Nephron progenitor cell (in vitro differentiated cells): ENCODE measurements at places on chromosomes 4 and X.

DNA sequence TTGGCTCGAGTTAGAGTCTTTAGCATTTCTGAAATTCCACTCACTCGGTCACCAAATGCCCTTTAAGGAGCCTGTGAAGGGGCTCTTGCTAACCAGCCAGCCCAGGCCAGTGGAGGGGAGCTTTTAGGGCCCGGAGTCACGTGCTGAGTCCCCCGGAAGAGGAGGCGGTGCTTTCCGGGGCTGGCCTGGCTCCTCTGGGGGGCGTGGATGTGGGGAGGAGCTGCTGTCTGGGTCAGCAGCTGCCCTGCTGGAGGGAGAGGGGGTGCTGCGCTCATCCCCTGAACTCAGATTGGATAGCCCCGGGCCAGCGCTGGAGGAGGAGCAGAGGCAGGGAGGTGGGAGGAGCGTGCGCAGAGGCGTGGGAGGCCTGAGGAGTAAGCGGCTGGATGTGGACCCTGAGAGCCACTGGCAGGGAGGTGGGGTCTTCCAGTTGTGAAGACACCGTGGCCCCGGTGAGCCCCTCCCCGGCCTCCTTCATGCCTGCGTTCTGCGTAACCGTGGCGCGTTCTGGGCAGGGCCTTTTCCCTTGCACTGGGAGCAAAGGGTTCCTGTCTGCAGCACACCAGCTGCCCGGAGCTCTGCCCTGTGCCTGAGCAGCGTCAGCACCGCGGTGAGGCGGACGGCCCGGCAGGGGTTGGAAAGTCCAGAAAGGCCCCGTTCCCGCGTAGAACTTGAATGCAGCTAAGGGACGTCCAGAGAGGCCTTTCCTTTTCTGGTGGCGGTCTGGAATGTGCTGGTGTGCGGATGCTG is 19.7 kb downstream of the MAEA start:
- H3K4me1 ChIP-seq: peaks cover 29% of the 10 kb centered on the region
- peaks cover 4% of the 10 kb centered on the region for H3K27me3 ChIP-seq
- peak overlapping the region; percentile 73 for H3K4me3 ChIP-seq
- peak overlapping the region; percentile 97 for H3K27ac ChIP-seq
- peaks cover 77% of the 10 kb centered on the region for H3K36me3 ChIP-seq

GRCh38 chrX:119290476-119290875 is 54.4 kb downstream of the PGRMC1 start:
- H3K27me3 ChIP-seq: peaks cover 3% of the 10 kb centered on the region
- H3K4me1 ChIP-seq: no peaks in the 10 kb centered on the region
- no peak overlapping the region for H3K27ac ChIP-seq
- DNase-seq: no peak
- H3K4me3 ChIP-seq: no peak overlapping the region
- H3K36me3 ChIP-seq: no peaks in the 10 kb centered on the region

- H3K4me1 ChIP-seq: peaks cover 19% of the 10 kb centered on the region
- no peak overlapping the region for H3K27ac ChIP-seq
- H3K4me3 ChIP-seq: no peak overlapping the region
- DNase-seq: no peak
These were observed 242.5 kb upstream of the VCX3A start for GRCh38 chrX:6777238-6778002.

- no peaks in the 10 kb centered on the region for H3K27me3 ChIP-seq
- H3K4me1 ChIP-seq: peaks cover 5% of the 10 kb centered on the region
- no peak overlapping the region for H3K4me3 ChIP-seq
These were observed 8.4 kb downstream of the UBE2K start for GRCh38 chr4:39706334-39706733.

DNA sequence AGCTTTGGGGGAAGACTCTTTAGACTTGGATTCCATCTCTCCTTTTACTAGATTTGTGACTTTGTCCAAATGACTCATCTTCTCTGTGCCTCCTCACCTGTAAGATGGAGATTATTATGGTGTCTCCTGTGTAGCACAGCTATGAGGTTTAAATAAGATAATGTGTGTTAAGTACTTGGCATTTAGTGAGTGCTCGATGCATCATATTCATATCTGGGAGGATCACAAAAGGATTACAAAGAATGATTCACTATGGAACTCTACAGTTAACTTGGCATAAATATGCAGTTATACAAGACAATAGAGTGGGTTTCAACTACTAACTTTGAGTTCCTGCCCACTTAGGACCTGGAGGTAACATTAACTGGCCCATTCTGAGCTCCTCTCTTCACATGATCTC is 2.3 kb downstream of the GBA3 start:
- H3K27me3 ChIP-seq: no peaks in the 10 kb centered on the region
- H3K4me1 ChIP-seq: no peaks in the 10 kb centered on the region
- no peak overlapping the region for H3K4me3 ChIP-seq
- DNase-seq: no peak
- H3K27ac ChIP-seq: no peak overlapping the region

- H3K4me1 ChIP-seq: no peaks in the 10 kb centered on the region
- no peak overlapping the region for H3K4me3 ChIP-seq
- H3K36me3 ChIP-seq: peaks cover 39% of the 10 kb centered on the region
- no peaks in the 10 kb centered on the region for H3K27me3 ChIP-seq
- DNase-seq: no peak
- no peak overlapping the region for H3K27ac ChIP-seq
These were observed 9.0 kb downstream of the USO1 start for GRCh38 chr4:75733369-75733768.

GRCh38 chr4:165152527-165152926 is 39.9 kb upstream of the TMEM192 start:
- no peaks in the 10 kb centered on the region for H3K4me1 ChIP-seq
- no peak overlapping the region for H3K4me3 ChIP-seq
- DNase-seq: no peak
- no peaks in the 10 kb centered on the region for H3K27me3 ChIP-seq
- H3K36me3 ChIP-seq: no peaks in the 10 kb centered on the region
- no peak overlapping the region for H3K27ac ChIP-seq

DNA sequence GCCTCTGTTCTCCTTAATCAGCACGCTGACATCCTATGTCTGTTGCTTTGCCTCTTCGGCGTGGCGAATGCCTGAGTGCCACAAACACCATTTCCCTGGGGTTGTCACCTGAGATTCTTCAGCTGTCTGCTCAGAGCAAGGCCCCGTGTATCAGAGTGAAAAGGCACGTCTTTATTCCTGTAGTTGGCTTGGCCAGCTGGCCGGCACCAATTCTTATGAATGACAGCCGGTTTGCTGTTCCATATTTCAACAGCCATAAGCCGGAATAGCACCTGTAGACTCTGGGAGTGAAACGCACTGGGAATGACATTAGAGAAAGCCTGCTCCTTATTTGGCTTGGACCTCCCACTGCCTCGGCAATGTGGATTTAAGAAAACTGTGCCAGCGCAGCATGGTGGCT is 89.3 kb downstream of the MGST2 start:
- no peaks in the 10 kb centered on the region for H3K27me3 ChIP-seq
- peak overlapping the region; percentile 82 for H3K27ac ChIP-seq
- no peak overlapping the region for H3K4me3 ChIP-seq
- H3K36me3 ChIP-seq: peaks cover 27% of the 10 kb centered on the region
- DNase-seq: no peak

- H3K36me3 ChIP-seq: no peaks in the 10 kb centered on the region
- H3K27ac ChIP-seq: no peak overlapping the region
- peak overlapping the region; percentile 78 for H3K4me3 ChIP-seq
- H3K4me1 ChIP-seq: peaks cover 60% of the 10 kb centered on the region
These were observed 276.6 kb downstream of the BCOR start for GRCh38 chrX:39820938-39821708.

DNA sequence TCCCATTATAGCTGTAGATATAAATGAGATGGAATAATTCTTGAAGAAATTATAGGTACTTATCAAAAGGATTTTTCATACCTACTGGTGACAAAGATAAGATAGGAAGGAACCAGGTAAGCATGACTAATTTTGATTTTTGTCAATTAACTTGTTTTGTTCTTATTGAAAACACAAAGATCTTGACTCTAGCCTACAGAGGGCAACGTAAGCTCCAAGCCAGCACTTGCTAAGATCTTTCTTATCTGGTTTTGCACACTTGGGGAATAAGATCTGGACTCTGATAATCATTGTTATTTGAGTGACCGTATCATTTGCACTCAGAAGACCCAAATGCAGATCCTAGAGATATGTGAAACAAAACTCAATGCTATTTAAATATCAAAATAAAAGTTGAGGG is 223.4 kb downstream of the VEGFC start:
- no peaks in the 10 kb centered on the region for H3K4me1 ChIP-seq
- H3K36me3 ChIP-seq: no peaks in the 10 kb centered on the region
- peaks cover 4% of the 10 kb centered on the region for H3K27me3 ChIP-seq
- H3K27ac ChIP-seq: no peak overlapping the region
- DNase-seq: no peak

DNA sequence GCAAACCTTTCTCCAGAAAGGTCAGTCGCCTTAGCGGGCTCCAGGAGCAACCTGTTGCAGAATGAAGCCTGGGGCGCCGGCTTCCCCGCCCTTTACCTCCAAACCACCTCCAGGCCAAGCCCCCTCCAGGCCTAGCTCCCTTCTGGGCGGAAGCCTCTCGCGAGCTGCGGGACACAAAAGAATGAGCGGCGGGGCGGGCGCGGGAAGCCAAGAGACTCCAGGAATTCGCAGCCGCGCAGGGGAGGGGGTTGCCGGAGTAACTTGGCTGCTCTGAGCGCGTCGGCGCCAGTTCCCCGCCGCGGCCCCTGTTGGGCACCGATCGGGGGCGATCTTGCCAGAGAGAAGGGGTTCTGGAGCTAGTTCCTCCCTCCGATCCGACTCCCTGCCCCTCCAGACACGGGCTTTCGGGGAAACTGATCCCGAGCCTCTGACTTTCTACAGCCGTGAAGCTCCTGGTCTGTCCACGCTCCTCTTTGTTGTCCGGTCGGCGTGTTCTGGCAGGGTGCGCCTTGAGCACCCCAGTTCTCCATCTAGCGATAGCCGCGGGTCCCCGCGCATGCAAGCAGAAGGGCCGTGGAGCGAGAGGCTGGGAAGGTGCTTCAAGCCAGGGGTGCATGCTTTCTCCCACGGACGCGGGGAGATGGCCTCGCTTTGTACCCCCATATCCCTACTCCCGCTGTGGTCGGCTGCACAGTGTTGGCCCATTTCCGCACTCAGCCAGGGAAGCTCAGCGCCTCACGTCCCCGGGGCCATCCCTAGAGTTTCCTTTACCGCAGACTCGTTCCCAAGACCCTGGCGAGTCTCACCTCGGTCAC is 1.2 kb downstream of the PROM1 start:
- H3K27me3 ChIP-seq: peaks cover 66% of the 10 kb centered on the region
- no peak overlapping the region for H3K27ac ChIP-seq
- peak overlapping the region; percentile 89 for H3K4me3 ChIP-seq
- peaks cover 23% of the 10 kb centered on the region for H3K4me1 ChIP-seq

DNA sequence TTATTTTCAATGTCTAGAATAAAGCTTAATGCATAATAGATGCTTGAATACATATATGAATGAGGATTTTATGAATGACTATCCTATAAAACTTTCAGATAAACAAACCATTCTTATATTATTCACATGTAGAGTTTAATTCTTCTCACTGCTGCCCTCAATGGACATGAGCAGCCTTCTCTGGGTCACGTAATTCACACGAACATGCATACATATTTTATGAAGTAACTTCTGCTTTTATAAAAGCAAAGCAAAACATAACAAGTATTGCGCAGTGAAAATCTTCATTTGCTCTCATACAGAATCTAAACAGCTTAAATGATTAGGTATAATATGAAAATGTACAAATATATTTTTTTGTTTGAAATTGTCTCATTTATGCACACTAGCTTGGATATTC is 116.7 kb downstream of the TMA16 start:
- no peak overlapping the region for H3K4me3 ChIP-seq
- H3K27ac ChIP-seq: no peak overlapping the region
- no peaks in the 10 kb centered on the region for H3K36me3 ChIP-seq
- peaks cover 3% of the 10 kb centered on the region for H3K27me3 ChIP-seq

GRCh38 chrX:136262243-136262642 is 11.0 kb upstream of the MAP7D3 start:
- peaks cover 6% of the 10 kb centered on the region for H3K27me3 ChIP-seq
- peaks cover 11% of the 10 kb centered on the region for H3K4me1 ChIP-seq
- no peaks in the 10 kb centered on the region for H3K36me3 ChIP-seq
- no peak overlapping the region for H3K27ac ChIP-seq
- no peak for DNase-seq
- H3K4me3 ChIP-seq: no peak overlapping the region

DNA sequence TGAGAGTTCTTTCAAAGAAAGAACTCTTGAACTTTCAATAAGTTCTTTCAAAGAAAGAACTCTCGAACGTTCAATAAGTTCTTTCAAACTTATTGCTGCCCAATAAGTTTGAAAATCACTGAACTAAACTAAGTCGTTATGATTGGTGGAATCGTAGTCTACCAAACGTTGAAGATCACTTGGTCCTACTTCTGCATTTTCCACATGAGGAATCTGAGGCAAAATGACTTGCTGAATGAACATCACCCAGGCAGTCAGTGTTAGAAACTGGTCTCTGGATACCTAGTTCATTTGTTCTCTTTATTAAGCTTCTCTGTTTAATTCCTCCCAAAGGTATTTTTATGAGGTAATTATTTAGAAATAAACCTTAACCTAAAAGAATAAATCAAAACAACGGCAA is 7.1 kb upstream of the CNOT6L start:
- H3K27me3 ChIP-seq: peaks cover 48% of the 10 kb centered on the region
- peaks cover 8% of the 10 kb centered on the region for H3K4me1 ChIP-seq
- no peak for DNase-seq

DNA sequence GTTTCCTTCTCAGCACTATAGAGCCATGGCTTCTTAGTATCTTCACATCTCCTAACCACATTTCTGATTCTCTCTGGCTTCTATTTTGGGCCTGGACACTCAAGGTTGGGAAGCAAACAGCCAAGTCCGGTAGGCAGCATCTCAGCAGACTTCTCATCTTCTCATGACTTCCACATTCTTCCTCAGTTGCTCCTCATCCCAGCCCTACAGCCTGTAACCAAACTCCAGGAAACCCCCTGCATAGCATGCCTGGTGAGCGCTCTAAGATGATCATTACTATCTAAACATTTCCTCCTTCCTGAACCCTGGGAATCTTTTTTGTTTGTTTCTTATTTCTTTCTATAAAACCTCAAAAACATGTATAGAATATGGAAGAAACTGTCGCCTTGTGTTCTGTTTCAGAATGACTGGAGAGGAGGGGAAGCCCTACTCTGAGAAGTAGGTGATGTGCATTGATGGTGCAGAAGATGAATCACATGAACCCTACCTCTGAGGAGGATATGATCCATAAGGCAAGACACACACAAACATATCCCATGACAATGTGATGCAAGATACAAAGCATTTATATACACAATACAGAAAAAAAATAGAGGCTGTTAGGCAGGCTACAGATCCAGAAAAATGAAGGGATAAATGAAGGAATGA is 219.8 kb upstream of the GYPA start:
- no peaks in the 10 kb centered on the region for H3K36me3 ChIP-seq
- H3K4me1 ChIP-seq: peaks cover 23% of the 10 kb centered on the region
- H3K27me3 ChIP-seq: peaks cover 5% of the 10 kb centered on the region
- no peak for DNase-seq
- H3K27ac ChIP-seq: no peak overlapping the region

DNA sequence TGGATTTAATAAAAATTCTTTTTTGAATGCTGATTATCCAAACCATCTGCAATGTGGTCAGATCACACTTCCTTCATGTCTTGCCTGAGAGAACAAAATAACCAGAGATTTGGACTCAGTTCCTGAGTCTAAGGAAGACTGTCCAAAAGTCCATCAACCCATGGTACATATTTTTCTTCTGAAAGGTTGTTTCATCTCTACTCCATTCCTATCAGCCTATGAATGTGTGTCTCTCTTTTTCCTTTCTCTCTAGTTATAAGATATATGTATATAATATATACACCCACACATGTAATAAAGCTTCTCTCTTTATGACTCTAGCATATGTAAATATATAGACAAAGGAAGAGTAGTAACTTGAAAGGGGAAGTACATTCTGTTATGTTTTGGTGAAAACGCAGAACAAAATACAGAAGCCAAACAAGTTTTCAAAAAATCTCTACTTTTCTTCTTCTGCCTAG is 226.9 kb downstream of the ARHGAP24 start:
- H3K36me3 ChIP-seq: no peaks in the 10 kb centered on the region
- no peaks in the 10 kb centered on the region for H3K4me1 ChIP-seq
- no peak for DNase-seq
